ENCODE measurements at places on chromosomes 7 and 10.
A peak's percentile ranks its signal among the peaks of the same experiment; 100 is the strongest.

GRCh38 chr7:128909625-128910568 is 612 bp downstream of the KCP start:
- no peak for DNase-seq

DNA sequence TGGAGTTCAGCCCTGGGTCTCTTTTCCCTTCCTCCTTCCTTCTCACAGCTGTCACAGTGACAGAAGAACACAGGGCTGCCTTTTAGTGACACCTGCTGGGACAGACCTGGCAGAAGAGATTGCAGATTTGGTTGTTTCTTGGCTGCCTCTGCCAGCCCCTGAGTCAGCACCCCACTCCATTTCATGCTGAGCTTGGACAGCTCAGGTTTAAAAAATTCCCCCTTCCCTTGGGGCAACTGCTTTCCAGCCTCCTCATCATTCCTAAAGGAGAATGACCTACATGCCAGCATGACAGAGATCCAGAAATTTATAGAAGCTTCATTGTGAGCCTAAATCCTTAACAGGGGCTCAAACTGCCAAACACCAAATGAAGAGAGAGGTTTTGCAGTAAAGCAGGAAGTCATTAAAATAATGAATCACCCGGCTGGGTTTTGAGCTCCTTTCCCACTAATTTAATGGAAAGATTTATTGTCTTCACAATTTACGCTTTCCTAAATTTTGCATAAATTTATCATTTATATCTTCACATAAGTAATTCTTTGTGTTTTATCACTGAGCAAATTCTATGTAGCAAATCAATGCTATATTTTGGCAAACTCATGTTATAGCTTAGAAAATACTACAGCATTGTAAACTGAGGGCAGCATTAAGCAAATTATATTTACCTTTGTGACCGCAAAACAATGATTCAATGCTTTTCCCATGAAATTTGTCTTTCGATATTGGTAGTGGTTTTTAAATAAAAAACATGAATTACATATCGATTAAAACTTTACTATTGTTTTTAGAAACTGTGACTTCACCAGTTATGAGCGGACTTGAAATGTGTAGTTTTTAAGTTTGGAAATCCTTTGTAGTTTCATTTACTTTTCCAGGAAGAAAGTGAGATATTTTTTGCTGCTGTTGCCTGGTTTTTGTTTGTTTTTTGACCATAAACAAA is 399.5 kb upstream of the ANKRD30A start:
- peak; percentile 79 for DNase-seq

DNA sequence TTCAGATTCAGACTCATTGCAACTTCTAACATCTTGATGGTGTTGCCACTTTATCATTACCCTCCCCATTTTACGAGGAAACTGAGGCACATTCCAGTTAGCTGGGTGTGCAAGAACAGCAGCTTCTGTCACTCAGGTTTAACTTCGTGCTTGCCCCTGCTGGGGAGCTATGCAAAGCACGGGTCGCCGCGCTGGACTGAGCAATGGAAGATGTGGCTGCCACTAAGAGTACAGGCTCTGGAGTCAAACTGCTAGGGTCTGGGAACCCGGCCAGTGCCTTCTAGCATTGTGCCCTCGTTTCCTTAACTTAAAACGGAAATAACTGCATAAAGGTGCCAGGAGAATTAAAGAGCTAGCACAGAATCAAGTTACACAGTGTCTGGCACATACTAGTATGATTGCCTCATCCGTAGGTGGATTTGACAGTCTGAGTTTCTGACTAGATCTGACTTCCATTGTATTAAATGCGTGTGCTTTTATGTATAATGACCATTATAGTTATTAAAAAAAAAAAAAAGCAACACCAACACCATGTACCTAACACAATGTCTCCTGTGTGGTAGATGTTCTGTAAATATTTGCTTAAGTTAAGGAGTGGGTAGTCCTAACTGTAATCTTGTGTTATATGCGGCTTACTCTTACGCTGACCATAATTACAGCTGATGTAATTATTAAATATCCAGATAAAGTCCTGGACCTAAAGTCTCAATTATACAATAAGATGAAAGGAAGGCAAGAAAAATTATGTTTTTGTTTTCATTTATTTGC is 842 bp downstream of the ZNF22 start:
- DNase-seq: no peak

- no peak for DNase-seq
Observed at GRCh38 chr7:117600911-117601310, 121.1 kb downstream of the CFTR start.

DNA sequence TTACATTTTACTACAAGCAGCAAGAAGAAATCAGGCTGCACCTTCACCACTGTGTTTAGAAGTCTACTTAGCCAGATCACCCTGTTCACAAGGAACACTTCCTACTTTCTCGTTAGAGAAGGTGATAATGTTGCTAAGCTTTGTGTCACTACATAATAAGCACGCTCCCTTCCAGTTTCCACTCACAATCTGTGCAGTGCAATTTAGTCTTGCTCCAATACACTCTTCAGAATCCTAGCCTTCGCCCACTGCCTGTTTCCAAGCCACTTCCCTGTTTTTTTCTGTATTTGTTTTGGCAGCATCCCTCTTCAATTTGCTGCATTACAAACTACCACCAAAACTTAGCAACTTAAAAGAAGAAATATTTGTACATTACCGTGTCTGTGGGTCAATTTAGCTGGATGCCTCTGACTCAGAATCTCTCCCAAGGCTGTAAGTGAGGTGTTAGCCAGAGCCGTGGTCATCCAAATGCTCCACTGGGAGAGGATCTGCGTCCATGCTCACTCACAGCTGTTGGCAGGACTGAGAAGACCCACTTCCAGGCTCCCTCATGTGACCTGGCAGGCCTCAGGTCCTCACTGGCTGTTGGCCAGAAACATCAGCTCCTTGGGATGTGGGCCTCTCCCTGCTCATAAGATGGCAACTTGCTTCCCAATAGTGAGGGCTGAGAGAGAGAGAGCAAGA is 110.4 kb downstream of the PON1 start:
- DNase-seq: peak; percentile 99

DNA sequence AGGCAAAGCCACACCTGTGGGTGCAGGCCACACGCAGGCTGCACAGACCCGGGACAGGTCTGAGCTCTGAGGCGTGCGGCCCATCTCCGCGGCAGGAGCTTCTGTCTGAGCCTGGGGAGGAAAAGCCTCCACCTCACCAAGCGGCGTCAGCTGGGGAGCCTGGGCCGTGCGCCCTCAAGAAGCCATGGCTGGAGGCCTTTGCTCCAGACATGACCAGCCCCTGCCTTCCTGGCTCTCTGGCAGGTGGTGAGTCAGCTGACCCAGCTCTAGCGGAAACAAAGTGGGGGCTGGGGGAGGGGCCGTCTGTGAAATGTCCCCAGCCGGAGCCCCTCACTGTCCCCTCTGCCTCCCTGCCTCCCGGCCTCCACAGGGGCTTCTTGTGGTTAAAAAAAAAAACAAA is 12.5 kb downstream of the GPER1 start:
- DNase-seq: no peak

GRCh38 chr10:36765782-36766414 is 359.5 kb upstream of the ANKRD30A start:
- peak; percentile 30 for DNase-seq

GRCh38 chr7:136139417-136139816 is 162.3 kb upstream of the MTPN start:
- DNase-seq: no peak

DNA sequence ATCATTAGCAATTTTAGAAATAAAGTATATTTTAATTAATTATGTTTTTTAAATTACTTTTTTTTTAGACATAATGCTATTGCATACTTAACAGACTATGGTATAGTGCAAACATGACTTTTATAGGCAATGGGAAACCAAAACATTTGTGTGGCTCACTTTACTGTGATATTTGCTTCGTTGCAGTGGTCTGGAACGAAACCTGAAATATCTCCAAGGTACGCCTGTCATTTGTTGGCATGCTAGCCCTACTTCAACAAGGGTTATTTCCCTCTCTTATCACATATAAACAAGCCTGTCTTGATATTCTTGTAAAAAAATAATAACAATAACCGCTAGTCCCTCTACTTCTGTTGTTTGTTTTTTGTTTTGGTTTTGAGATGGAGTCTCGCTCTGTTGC is 74.2 kb downstream of the TYW1B start:
- no peak for DNase-seq

DNA sequence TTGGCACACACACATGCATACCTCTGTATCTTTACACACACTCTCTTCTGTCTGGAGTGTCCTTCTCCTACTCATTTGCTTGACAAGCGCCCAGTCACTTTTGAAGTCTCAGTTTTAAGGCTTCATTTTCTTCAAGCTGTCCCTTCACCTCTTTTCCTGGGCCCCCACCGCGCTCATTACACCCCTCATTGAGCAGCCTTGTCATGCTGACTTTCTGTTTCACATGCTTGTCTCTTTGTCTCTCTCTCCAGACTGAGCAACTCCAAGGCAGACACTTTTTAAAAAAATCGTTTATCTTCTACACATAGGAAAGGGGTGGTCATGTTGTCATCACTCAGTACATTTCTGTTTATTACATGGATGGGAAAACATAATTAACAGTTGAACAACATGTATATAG is 225.2 kb upstream of the FZD1 start:
- no peak for DNase-seq

DNA sequence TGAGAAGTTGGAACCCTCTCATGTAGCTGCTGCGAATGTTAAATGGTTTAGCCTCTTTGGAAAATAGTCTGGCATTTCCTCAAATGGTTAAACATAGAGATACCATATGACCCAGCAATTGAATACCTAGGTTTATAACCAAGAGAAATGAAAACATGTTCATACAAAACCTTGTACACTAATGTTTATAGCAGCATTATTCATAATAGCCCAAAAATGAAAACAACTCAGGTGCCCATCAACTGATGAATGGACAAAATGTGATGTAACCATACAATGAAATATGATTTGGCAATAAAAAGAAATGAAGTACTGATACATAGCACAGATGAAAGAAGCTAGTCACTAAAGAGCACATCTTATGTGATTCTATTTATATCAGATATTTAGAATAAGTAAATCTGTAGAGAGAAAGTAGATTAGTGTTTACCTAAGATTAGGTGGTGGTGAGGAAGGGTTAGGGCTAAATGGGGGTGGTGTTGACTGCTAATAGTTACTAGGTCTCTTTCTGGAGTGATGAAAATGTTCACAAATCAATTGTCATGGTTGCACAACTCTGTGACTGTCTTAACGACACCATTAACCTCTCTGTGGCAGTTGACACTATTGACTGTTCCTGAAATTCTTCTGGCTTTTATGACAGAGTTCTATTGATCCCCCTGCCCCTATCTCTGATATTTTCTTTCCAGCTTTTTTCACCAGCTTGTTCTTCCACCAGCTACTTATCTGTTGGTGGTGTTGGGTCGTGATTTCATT is 35.2 kb downstream of the VCL start:
- DNase-seq: no peak

GRCh38 chr7:39461263-39461820 is 104.9 kb upstream of the YAE1 start:
- DNase-seq: no peak

- DNase-seq: no peak
Observed at GRCh38 chr10:32366588-32366987, 19.6 kb upstream of the EPC1 start.

- no peak for DNase-seq
Observed at GRCh38 chr10:106949680-106950478, 214.6 kb downstream of the SORCS1 start.

DNA sequence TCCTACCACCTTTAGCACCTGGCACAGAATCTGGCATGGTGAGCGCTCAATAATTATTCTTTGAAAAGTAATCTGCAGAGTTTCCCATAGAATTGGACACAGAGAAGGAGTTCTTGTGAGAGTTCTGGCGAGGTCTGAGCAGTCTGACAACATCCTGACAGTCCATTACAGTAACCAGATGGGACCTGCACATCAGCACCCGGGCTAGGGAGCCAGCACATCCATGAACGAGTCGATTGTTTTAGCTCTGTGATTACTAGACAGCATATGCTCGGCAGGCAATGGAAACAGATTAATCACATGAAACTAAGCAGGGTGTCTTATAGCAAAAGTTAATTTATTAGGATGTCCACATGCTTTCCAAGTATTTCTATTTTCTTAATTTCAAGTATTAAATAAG is 96.7 kb downstream of the SEMA3D start:
- DNase-seq: no peak

GRCh38 chr10:121307411-121307980 is 290.7 kb downstream of the FGFR2 start:
- no peak for DNase-seq

- no peak for DNase-seq
Observed at GRCh38 chr7:157870644-157871290, 534.0 kb downstream of the DNAJB6 start.

DNA sequence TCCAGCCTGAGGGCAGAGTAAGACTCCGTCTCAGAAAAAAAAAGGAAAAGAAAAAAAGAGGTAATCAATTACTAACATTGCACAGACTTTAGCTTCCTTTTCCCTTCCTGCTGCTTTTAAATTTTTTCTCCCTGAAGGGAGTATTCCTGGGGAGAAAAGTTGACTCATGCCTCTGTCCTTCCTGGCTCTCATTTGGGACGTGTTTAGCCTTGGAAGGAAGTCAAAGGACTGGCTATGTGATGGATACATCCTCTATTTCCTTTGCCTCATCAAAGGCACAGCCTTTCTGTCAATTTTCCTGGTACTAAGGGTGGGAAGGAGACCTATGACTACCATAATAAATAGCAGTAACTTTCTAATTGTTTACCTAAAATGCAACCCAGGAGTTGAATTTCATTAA is 77.6 kb downstream of the ITGA8 start:
- peak; percentile 1 for DNase-seq

- no peak for DNase-seq
Observed at GRCh38 chr7:151174246-151175046, 7.0 kb upstream of the GBX1 start.

DNA sequence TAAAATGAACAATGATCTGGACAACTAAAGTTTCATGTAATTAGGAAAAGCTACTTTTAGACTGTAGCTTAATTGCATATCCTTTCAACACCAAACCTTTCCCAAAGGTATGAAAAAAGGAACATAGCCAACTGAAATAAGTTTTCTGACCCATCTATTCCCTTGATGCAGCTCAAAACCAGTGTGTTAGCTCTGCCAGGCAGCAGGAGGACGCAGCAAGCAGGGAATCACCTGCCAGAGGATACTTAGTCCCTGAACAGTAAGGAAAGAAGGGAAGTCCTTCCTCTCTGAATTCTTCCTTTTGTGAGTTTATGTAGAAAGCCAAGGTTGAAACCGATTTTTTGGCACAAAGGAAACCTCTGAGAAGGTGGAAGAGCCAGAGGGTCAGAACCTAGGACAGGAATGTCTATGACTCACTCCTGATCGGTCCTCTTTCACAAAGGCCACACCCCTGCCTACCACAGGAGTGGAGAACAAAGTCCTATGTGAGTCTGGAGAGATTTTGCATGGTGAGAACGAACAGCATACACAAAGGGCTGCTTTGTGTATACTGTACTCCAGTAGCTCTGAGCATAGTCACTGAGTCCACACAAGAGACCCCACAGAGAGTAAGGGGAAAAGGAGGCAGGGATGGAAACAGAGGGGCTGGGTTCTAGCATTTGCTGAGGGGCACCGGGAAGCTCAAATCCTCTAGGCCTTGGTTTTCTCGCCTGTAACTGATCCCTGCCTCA is 68.8 kb upstream of the GSDME start:
- DNase-seq: no peak

DNA sequence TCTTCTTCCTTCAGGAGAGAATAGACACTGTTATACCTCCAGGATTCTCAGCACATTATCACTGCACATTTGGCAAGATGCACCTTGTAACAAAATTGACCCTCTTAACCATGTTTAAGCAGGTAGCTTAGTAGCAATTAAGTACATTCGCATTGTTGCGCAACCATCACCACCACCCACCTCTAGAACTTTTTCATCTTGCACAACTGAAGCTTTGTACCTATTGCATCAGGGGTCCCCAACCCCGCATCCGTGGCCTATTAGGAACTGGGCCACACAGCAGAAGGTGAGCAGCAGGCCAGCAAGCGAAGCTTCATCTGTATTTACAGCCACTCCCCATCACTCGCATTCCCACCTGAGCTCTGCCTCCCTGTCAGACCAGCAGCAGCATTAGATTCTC is 29.9 kb upstream of the SMURF1 start:
- no peak for DNase-seq

All from skeletal muscle cell (primary cell).